Colonic mucosa (tissue), 4 donors: ENCODE measurements at places on chromosomes 11 and 22. TPM values are rescaled to one million over a fixed set of nuclear protein-coding genes. Genes with fewer than 3 reads are reported as not detected.

- no peak for DNase-seq
Measured at GRCh38 chr11:61666684-61667297, 13.4 kb upstream of the DAGLA start.

DNA sequence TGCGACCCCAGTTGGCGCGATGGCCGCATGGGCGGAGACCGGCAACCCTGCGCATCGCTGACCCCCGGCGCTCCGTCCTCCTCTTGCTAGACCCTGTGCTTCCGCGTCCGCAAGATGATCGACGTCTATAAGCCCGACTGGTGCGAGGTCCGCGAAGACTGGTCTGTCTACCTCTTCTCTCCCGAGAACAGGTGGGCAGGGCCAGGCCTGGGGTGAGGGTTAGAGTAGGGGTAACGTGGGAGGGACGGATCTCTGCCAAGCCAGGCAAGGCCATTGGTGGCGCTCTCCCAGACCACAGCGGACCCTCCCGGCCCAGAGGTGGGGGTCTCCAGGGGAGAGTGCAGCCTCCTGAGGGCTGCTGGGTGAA is 92.1 kb downstream of the CACNA1I start:
- DNase-seq, result no peak

DNA sequence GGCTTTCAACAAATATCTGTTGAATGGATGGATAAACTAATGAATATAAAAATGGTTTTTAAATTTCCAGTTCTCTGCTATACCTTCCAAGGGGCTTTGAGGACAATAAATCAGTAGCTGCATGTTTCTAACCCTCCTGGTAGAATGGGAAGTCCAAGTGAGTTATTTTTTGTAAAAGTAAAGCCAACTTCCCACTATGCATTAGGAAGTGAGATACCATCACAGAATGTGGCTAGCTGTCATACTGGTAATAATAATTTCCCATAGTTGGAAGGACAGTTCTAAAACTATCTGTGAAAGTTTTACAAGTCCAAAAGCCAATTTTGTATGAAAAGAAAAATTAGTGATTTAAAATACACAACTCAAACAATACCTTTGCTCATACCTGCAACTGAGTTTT is 50.0 kb downstream of the TMEM123 start:
- no peak for DNase-seq

DNA sequence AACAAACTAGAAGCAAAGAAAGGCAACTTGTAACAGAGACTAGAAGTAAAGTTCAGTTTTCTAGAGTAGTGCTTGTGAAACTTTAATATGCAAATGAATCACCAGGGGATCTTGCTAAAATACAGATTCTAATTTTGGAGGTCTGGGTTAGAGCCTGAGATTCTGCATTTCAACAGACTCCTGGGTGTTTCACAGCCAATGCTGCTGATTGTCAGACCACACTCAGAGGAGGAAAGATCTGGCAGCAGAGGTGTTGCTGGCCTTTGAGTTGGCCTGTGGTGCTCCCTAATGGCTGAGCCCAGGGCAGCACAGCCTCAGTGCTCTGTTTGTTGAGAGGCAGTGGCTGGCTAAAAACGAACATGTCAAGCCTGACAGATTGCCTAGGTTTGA is 5.4 kb downstream of the CRY2 start:
- no peak for DNase-seq

DNA sequence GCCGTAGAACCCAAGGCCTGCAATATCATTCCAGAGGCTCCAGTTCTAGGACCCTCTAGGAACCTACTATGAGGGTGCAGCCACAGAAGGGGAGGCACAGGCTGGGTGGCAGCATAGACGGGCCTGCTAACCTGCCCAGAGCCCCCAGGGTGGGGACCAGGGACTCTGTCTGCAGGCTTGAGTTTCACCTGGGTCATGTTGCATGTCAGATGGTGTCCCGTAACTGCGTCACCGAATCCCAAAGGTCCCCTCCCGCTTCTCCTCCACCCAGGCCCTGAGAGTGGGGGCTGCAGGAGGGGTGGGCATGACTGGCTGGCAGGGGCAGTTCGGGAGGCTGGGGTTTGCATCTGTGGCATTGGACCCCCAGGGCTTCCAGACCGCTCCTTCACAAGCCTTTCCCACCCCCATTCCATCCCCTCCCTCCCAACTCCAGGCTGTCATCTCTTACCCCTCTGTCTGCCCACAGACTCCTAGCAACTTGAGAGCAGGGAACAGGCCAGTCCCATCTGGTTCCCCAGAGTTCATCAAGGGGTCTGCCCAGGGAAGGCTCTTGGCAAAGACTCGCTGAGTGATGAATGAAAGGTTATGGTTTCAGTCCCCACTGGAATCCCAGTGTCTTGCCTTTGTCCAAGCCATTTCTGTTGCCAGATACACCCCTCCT is 16.3 kb downstream of the MYO7A start:
- DNase-seq, result no peak

GRCh38 chr11:123362941-123363340 is 67.1 kb upstream of the GRAMD1B start:
- no peak for DNase-seq

DNA sequence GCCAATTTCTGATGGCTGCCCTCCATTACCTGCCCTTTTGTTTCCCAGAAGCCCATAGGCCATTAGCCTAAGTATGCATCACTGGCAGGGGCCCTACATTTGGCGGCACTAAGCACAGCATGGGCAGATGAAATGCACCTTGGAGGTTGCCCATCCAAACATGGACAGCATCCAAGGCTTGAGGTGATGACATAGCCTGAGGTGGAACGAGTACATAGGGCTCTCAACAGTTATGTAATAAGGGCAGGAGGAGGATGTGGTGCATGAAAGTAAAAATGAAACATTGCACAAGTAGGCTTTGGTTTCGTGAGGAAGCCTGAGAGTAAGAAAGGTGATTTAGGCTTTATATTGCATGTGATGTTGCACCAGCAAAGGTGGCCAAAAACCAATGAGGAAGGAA is 148.1 kb downstream of the FAM76B start:
- DNase-seq, result no peak

MRGPRX4 gene
- total RNA-seq, result not detected

DBX1 gene
- total RNA-seq, result not detected
